ENCODE measurements at places on chromosomes 3 and 15. TPM values are rescaled to one million over a fixed set of nuclear protein-coding genes. Genes with fewer than 3 reads are reported as not detected.

ECE2 gene
- not detected for total RNA-seq

ZNF620 gene
- total RNA-seq: 4.3 TPM

DNA sequence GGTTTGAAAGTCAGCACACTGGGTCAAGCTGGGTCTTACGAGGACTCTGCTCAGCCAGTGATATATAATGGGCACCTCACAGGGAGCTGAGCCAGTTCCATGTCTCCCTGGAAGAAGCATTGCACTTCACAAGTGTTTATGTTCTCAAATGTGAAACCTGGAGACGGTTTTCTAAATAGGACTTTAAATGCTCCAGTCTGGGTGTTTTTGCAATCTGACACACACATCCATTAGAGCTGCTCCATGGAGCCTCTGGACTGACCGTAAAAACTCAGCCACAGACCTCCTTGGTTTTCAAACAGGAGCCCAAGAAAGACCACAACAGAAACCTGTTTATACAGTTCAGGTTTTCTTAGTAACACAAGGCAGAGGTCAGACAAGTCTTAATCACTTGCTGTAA lies 201.3 kb upstream of the LRIG1 start:
- H3K4me3 ChIP-seq: no peak overlapping the region
- no peak for DNase-seq
- H3K27me3 ChIP-seq: no peaks in the 10 kb centered on the region
- H3K27ac ChIP-seq: no peak overlapping the region
- H3K4me1 ChIP-seq: no peaks in the 10 kb centered on the region

RNF123 gene
- total RNA-seq: 58.3 TPM

- H3K4me1 ChIP-seq: no peaks in the 10 kb centered on the region
- no peaks in the 10 kb centered on the region for H3K27me3 ChIP-seq
- H3K4me3 ChIP-seq: no peak overlapping the region
- no peak overlapping the region for H3K27ac ChIP-seq
Measured at GRCh38 chr3:111152496-111152895, 80.9 kb downstream of the NECTIN3 start.

DNA sequence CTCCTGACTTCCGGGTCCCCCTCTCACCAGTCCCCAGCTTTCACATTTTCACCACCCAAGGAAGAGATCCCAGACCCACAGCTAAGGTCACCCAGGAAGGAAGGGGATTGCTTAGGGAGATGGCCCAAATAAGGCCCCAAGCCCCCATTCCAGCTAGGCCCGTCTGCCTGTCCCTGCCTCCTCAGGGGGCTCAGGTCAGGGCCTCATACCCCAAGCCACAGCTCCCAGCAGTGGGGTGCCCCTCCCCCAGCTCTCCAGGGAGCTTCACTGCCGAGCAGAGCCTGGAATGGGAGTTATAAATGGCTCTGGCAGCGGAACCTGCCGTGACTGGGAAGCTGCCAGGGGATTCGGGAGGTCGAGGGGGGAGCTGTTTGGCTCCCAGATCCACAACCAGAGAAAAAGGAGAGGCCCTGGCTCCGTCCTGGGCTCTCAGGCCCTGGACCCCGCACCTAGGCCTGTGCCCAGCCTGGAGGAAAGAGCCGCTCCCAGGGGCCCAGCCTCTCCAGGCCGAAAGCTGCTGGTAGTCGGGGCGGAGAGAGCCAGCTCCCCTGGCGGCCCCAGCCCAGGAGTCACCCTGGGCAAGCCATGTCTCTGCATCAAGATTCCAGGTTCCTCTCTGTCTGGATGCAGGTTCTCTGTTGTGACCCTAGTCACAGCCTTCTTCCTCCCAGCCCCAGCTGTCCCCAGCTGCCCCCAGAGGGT lies 550 bp downstream of the CCDC9B start:
- peak overlapping the region; percentile 28 for H3K4me3 ChIP-seq
- peak; percentile 69 for DNase-seq
- peaks cover 20% of the 10 kb centered on the region for H3K4me1 ChIP-seq
- H3K27me3 ChIP-seq: no peaks in the 10 kb centered on the region
- H3K36me3 ChIP-seq: no peaks in the 10 kb centered on the region
- H3K27ac ChIP-seq: peak overlapping the region; percentile 93

- no peak overlapping the region for H3K4me3 ChIP-seq
- no peaks in the 10 kb centered on the region for H3K36me3 ChIP-seq
- DNase-seq: no peak
Measured at GRCh38 chr3:188759336-188760005, 412.3 kb upstream of the TPRG1 start.

DNA sequence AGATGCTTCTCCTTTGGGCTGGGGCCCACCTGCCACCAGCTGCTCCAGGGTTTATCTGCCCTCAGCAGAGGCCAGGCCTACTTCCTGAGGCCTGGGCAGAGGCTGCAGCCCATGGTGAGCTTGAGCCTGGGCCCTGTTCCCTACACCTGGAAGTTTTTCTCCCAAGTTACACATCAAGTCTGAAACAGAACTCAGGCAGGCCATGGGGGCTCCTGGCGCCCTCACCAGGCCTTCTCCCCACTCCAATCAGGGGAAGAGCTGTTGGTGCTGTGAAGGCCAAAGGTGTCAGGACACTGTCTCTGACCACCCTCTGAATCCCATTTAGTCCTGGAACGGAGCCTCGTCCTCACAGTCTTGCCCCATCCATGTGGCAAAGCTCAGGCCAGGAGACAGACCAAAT lies 7.3 kb downstream of the VWA5B2 start:
- no peaks in the 10 kb centered on the region for H3K27me3 ChIP-seq
- no peaks in the 10 kb centered on the region for H3K4me1 ChIP-seq
- H3K36me3 ChIP-seq: no peaks in the 10 kb centered on the region
- H3K4me3 ChIP-seq: no peak overlapping the region
- no peak overlapping the region for H3K27ac ChIP-seq

DNA sequence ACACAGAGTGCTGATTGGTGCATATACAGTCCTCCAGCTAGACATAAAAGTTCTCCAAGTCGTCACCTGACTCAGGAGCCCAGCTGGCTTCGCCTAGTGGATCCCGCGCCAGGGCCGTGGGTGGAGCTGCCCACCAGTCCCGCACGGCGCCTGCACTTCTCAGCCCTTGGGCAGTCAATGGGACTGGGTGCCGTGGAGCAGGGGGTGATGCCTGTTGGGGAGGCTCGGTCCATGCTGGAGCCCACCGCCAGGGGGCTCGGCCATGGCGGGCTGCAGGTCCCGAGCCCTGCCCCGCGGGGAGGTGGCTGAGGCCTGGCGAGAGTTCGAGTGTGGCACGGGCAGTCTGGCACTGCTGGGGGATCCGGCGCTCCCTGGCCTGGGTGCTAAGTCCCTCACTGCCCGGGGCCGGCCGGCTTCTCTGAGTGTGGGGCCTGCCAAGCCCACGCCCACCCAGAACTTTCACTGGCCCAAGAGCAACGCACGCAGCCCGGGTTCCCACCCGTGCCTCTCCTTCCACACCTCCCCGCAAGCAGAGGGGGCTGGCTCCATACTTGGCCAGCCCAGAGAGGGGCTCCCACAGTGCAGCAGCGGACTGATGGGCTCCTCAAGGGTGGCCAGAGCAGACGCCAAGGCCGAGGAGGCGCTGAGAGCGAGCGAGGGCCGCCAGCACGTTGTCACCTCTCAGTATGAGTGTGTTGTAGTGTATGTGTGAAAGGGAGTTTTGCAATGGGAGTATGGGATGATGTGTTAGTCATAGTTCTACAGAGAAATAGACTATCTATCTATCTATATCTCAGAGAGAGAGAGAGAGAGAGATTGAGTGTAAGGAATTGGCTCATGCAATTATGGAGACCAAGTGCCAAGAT lies 69.0 kb downstream of the UBE2E2 start:
- no peaks in the 10 kb centered on the region for H3K36me3 ChIP-seq
- no peak for DNase-seq
- H3K27ac ChIP-seq: no peak overlapping the region
- H3K4me3 ChIP-seq: no peak overlapping the region
- H3K4me1 ChIP-seq: no peaks in the 10 kb centered on the region
- H3K27me3 ChIP-seq: no peaks in the 10 kb centered on the region

- H3K4me3 ChIP-seq: no peak overlapping the region
- no peaks in the 10 kb centered on the region for H3K4me1 ChIP-seq
- no peaks in the 10 kb centered on the region for H3K27me3 ChIP-seq
- H3K36me3 ChIP-seq: no peaks in the 10 kb centered on the region
- DNase-seq: no peak
Measured at GRCh38 chr3:12224181-12225147, 64.4 kb upstream of the PPARG start.

GRCh38 chr3:141074529-141074928 lies 23.4 kb downstream of the SPSB4 start:
- no peaks in the 10 kb centered on the region for H3K27me3 ChIP-seq
- no peak overlapping the region for H3K4me3 ChIP-seq
- no peak overlapping the region for H3K27ac ChIP-seq
- H3K4me1 ChIP-seq: no peaks in the 10 kb centered on the region

GRCh38 chr3:164332831-164333802 lies 745.2 kb downstream of the SI start:
- no peak overlapping the region for H3K4me3 ChIP-seq
- no peaks in the 10 kb centered on the region for H3K4me1 ChIP-seq
- H3K36me3 ChIP-seq: no peaks in the 10 kb centered on the region
- H3K27ac ChIP-seq: no peak overlapping the region
- DNase-seq: no peak

GRCh38 chr3:139607257-139608107 lies 67.9 kb upstream of the RBP1 start:
- no peak overlapping the region for H3K27ac ChIP-seq
- no peak for DNase-seq
- H3K36me3 ChIP-seq: no peaks in the 10 kb centered on the region
- H3K4me3 ChIP-seq: no peak overlapping the region

DNA sequence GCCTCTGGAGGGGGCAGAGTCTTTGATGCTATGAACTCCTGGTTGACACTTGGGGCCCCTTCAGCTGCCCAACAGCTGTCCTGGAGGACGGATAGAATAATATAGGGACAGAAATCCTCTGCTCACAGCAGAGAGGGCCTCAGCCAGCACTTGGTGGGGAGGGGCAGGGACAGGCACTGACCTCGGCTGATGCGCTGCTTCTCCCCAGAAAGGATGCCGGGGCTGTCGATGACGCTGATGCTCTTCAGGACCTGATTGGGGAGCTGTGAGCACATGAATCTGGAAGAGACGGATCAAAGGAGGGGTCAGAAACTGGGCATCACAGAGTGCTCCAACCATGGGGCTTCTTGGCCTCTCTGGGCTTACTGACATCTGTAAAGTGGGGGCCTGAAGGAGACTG lies 29.5 kb downstream of the EHD4 start:
- no peak overlapping the region for H3K27ac ChIP-seq
- DNase-seq: no peak
- no peaks in the 10 kb centered on the region for H3K4me1 ChIP-seq
- no peaks in the 10 kb centered on the region for H3K27me3 ChIP-seq

CCR2 gene
- 1.0 TPM for total RNA-seq
